ENCODE measurements at places on chromosomes 3 and 15.

GRCh38 chr15:66105286-66106265 lies 148.0 kb downstream of the MEGF11 start:
- DNase-seq, result no peak

GRCh38 chr3:73683706-73684105 lies 59.0 kb upstream of the PDZRN3 start:
- DNase-seq, result no peak

- no peak for DNase-seq
These were observed 221.8 kb downstream of the FEZF2 start for GRCh38 chr3:62151591-62151990.

GRCh38 chr3:66038384-66038725 lies 363 bp downstream of the MAGI1 start:
- DNase-seq, result no peak

GRCh38 chr3:141273700-141274410 lies 42.2 kb downstream of the PXYLP1 start:
- DNase-seq, result no peak

DNA sequence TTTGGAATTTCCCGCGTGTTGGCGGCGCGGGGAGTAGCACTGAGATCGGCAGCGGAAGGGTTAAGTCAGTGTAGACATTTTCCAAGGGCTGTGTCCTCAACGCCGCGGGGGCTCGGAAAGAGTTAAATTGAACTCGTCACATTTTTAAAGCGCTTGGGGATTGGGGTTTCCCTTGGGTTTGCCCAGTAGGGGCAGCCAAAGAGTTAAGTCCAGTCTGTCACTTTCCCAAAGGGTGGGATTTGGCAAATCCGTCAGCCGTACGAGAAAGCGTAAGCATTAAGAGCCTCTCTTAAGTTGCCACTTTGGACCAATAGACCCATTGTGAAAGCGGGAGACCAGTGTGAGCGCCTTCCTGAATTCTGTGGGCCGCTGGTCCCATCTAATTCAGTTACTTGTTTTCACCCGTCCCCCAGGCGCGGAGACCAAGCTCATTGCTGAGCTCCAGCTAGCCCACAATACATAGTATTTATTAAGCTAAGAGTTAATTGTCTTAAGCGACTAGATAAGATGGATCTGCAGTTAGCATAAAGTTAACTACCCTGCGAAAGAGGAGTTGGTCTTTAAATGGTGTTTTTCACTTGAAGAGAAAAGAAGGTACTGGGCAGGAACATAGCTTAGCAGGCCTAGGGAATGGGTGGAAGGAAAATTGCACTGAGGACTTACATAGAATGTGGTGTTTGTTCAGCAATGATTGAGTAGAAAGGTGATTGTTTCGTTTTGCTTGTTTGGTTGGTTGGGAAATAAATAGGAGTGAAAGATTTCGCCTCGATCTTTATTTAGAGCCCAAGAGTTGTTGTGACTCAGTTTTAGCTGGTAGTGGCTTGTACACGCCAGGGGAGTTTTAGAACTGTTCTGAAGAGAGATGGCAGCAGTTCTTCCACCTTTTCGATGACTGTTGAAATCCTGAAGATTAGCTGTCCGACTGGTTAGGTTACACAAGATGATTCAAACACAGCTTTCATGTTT lies 932 bp downstream of the ARL8B start:
- DNase-seq, result peak; percentile 7

DNA sequence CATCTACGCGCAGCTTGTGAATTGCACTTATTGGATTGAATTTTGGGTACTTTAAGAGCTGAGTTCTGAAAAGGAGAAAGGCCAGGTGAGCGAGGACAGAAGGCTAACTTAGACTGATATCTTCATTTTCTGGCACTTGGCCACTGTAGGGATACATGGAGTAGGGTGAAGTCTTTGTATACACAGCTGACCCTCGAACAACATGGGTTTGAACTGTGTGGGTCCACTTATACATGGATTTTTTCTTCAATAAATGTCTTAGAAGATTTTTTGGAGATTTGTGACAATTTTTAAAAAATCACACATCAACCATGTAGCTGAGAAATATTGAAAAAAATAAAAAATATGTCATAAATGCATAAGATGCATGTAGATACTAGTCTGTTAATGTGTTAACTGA lies 18.3 kb downstream of the PTPRG start:
- no peak for DNase-seq

DNA sequence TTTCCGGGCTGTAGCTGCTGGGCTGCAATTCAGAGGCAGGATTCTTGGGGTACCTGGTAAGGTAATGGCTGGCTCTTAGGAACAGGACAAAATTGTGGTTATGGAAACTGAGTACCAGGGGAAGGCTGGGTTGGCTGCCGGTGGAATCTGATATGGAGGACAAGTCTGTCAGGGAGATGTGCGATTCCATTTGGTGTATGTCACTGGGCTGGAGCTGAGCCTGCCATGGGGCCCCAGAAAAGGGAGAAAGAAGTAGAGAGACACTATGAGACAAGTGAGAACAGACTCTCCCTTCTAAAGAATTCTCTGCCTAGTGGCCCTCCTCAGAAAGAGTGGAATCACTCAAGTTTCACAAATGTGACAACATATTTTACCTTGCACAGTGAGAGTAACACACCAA lies 368.2 kb upstream of the ROPN1 start:
- DNase-seq, result no peak

- DNase-seq, result no peak
These were observed 53.3 kb downstream of the SLC7A14 start for GRCh38 chr3:170532573-170532972.

DNA sequence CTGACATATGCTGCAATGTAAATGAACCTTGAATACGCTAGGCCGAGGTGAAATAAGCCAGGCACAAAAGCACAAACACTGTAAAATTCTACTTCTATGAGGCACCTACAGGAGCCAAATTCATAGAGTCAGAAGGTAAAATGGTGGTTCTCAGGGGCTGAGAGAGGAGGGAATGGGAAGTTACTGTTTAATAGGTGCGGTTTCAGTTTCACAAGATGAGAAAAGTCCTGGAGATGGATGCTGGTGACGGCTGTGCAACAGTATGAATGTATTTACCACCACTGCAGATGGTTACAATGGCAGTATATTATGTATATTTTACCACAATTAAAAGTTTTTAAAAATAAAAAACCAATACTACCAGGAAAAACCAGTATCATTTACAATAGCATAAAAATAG lies 4.0 kb downstream of the TNK2 start:
- DNase-seq, result no peak

- DNase-seq, result no peak
These were observed 6.3 kb downstream of the CCNB2 start for GRCh38 chr15:59111251-59111650.

DNA sequence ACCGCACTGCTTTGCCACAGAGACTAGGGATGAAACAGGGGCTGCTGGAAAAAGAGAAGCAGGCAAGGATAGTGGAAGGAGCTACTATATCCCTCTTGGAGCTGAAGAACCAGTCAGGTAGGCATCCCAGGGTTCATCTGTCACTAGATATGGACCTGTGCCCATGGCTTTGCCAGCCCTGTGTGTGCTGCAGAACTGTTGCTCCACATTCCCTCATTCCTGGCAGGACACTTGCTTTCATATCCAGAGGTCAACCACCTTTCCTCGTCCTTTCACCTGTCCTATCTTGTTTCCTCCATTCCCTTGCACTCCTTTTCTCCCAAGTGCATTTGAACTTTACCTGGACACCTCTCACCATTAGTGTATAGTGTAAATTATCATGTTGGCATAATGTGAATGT lies 12.0 kb downstream of the SNRK start:
- DNase-seq, result no peak

DNA sequence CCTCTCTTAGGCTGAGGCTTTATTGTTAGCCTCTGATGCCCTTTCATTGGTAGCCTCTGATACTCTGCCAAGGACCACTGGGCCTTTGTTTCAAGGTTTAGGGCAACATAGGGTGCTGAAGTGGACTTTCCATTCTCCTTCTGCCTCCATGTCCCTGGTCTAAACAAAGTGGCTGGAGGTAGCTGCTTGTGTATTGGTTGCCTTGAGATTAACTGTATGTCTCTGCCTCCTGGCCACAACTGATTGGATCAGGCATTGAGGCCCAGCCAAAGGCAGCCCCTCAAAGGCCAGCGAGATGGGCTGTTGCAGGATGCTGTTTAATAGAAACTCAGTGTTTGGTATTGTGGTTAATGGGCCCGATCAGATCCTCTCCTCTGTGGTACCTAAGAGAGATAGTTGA lies 77.9 kb upstream of the PRR23C start:
- DNase-seq, result no peak

Data from activated T-cell treated with anti-CD3 and anti-CD28 coated beads for 24 hours (primary cell).